ENCODE measurements at places on chromosomes 12 and 14.

DNA sequence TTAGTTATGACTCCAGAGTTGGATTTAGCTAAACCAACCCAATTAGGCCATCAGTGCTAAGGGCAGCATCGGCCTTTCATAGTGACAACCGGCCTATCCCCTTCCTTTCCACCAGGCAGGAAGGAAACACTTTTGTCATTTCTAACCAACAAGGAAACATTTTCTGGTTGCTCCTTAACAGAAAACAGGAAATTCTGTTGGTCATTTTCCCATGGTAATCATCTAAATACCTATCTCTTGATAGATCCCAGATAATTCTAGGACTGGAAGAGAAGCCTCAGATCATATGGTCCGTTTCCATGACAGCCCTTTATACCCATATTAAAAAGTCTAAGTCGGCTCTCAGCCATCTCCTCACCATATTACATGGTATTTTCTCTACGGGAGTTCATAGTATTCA lies 79.2 kb upstream of the USP44 start:
- DNase-seq = no peak

- no peak for DNase-seq
Observed at GRCh38 chr12:8527250-8528130, 13.2 kb downstream of the CLEC4E start.

DNA sequence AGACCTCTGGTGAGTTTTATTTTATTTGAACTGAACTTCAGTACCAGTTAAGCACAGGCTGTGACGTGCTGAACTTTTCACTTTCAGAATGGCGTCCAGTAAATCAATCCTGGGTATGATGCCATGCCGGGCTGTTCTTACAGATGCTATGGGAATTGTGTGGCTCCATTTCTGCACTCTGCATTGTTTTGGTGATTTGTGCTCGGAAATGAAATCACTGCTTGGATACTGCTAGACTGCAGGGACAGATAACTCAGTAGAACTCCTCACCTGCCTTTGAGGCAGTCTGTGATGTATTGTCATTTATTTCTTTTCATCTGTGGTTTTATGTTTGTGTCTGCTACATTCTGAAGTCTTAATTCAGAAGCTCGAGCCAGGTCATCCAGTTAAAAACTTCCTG lies 172.7 kb downstream of the PTPN11 start:
- DNase-seq = no peak

GRCh38 chr12:115687094-115687493 lies 590.4 kb downstream of the MED13L start:
- no peak for DNase-seq

DNA sequence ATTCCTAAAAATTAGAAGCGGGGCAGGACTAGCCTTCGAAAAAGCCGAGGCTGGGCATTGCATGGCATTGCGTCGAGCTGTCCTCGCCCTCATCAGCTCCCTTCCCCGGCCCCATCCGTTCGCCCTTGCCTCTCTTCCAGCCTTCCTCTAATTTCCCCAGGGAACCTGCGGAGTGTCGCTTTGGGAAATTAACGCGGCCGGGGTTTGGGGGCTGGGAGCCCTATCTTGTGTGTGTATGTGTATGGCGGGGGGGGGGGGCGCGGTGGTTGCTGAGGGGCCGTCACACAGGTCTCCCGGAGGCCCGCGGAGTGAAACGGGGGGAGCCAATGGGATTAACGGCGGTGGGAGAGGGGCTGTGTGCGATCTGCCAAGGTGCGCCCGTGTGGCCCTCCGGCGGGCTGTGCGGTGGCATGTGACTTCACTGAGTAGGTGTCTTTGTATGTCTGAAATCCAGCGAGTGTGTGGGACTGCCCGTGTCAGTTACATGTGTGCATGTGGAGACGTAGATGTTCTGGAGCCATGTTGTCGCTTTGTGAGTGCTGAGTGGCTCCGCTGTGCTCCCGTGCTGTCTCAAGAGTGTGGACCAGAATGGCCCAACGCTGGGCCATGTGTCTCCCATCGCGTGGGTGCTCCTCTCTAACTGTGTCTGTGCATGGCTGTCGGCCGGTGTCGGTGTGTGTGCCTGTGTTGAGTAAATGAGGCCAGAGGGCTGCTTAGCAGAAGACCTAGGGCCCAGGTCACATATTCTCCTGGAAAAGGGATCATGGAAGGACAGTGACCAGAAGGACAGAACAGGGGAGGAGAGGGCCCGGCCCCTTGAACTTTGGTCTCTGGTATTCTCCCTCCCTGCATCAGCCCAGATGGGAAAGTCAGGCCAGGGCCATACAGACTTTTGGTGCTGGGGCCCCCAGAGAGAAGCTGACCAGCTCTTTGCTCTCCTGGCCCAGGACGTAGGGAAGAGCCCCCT lies 1.5 kb downstream of the PTMS start:
- DNase-seq = no peak

GRCh38 chr12:22306311-22306710 lies 28.2 kb downstream of the ST8SIA1 start:
- DNase-seq = no peak

- peak; percentile 86 for DNase-seq
Observed at GRCh38 chr14:92785667-92786426, 8.3 kb upstream of the GOLGA5 start.

DNA sequence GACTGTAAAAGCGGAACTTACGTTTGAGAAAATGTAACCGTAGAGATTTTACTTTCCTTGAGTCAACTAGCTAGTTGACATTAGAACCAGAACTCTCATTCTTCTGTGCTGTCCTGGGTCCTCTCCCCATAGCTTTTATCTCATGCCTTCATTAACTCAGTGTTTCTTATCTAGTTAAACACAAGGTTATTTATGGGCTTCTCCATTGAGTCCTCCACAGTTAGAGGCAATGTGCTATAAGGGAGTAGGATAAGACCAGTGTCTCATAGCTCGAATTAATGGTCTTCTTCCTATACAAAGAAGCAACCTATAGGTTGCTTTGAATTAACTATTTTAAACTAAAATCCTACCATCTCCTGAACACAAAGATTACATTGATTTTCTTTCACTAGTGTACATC lies 129.8 kb downstream of the ACSS3 start:
- no peak for DNase-seq

DNA sequence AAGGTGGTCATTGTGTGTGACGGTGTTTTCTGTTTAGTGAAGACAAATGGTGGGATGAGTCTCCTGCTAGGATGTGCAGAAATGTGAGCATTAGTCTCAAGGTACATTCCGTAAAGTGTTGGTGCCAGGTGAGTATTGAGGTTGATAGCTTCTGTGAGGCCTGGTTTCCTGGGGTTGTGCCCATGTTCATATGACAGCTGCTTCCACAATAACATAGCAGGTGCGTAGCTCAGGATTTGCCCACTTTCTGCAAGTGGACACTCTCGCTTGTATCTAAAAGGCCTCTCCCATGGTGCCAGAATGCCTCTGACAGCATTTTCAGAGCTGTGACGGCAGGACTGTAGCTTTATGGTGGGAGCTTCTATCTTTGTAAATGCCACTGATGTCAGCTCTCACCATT lies 832.0 kb downstream of the DIO2 start:
- DNase-seq = no peak

- DNase-seq = no peak
Observed at GRCh38 chr12:86799616-86800015, 543.4 kb upstream of the MGAT4C start.

- peak; percentile 59 for DNase-seq
Observed at GRCh38 chr12:132286912-132287311, 42.5 kb downstream of the GALNT9 start.

- no peak for DNase-seq
Observed at GRCh38 chr12:94059394-94060368, 88.7 kb upstream of the PLXNC1 start.

DNA sequence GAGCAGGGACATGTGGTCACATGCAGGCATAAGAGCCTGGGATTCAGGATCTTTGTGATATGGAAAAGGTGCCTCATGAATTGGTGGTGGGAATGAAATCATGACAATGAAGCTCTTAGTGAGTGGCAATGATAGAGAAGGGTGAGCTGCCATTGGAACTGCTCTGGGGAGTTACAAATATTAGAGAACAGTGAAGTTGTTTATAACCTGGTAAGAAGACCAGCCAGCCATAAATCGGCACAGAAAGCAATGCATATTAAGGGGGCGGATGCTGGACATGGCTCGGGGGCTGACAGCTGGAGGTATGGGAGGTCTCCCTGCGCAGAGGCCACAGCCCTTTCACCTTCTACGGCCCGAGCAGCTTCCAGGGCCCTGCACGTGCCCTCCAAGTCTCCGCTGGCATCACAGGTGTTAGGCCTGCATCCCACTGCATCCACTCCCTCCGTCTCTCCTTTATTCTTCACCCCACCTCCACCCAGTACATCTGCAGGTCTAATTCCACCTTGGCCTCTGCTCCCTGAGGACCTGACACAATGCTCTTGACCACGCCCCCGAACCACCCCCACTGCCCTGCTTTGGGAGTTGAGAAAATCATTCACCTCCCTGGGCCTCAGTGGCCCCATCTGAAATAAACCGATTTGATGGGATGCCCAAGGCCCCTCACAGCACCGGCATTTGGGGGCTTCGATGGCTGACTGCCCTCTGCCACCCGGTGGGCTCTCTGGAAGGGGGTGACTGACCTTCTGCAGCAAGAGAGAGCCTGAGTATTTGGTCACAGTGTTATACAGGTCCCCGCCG lies 4.1 kb downstream of the CACNA2D4 start:
- no peak for DNase-seq

GRCh38 chr12:29026419-29026818 lies 122.7 kb upstream of the FAR2 start:
- no peak for DNase-seq

- no peak for DNase-seq
Observed at GRCh38 chr12:115752156-115752555, 525.3 kb downstream of the MED13L start.

- no peak for DNase-seq
Observed at GRCh38 chr12:104243551-104243950, 28.0 kb downstream of the TXNRD1 start.

DNA sequence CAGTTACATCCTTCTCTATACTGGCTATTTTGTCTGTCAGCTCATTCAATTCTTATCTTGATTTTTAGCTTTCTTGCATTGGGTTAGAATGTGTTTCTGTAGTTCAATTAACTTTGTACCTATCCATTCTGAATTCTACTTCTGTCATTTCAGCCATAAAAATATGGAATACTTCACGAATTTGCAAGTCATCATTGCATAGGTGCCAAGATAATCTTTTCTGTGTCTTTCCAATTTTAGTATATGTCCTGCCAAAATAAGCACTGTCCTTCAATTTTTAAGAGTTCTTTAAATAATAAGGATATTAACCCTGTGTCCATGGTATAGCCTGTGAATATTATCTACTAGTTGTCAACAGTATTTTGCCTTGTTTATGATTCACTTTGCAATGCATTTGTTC lies 665.7 kb upstream of the MDGA2 start:
- DNase-seq = no peak

GRCh38 chr12:124227951-124228711 lies 66.8 kb upstream of the RFLNA start:
- DNase-seq = no peak

GRCh38 chr12:47066278-47067025 lies 13.0 kb upstream of the PCED1B start:
- DNase-seq = no peak

GRCh38 chr12:2691345-2692071 lies 103.3 kb upstream of the FKBP4 start:
- DNase-seq = no peak

- DNase-seq = no peak
Observed at GRCh38 chr14:87899228-87899627, 93.8 kb downstream of the GALC start.

- DNase-seq = no peak
Observed at GRCh38 chr12:52437508-52437907, 3.3 kb upstream of the KRT75 start.

DNA sequence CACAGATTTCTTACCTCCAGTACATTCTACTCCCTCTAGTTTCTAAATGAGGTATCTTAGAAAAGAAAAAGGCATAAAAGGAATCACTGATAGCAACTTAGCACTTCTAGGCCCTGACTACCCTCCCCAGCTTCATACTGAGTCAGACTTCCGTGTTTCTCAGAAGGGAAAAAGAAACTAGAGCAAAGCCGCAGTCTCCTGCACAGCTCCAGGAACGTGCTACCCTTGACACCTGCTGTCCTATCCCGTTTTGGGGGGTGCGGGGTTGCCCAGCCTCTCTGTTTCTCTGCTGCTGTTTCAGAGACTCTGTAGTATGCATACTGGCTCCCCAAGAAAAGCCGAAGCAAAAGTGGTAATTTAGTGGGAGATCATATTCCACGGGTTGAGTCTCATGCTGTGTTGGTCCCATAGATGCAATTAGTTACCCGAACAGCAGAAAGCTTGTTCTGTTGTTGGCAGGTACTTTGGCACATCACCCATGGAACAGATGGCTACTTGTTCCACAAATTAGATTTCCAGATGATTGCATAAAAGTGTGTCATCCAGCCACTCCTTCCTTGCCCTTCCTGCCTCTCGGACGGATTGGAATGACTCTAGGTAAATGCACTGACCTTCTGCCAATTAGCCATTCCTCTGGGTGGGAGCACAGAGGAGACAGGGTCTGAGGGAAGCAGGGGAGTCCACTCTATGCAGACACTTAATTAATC lies 438.1 kb downstream of the FUT8 start:
- no peak for DNase-seq
